ENCODE measurements at places on chromosomes 3 and 15.

- no peaks in the 10 kb centered on the region for H3K4me1 ChIP-seq
- no peaks in the 10 kb centered on the region for H3K27me3 ChIP-seq
- H3K36me3 ChIP-seq, result no peaks in the 10 kb centered on the region
- no peak overlapping the region for H3K27ac ChIP-seq
Observed at GRCh38 chr15:31197497-31198414, 96.2 kb upstream of the TRPM1 start.

- H3K27ac ChIP-seq, result peak overlapping the region; percentile 30
- no peak overlapping the region for H3K4me3 ChIP-seq
- H3K27me3 ChIP-seq, result no peaks in the 10 kb centered on the region
- peaks cover 92% of the 10 kb centered on the region for H3K4me1 ChIP-seq
- DNase-seq, result no peak
Observed at GRCh38 chr15:58742022-58742813, 7.3 kb downstream of the ADAM10 start.

DNA sequence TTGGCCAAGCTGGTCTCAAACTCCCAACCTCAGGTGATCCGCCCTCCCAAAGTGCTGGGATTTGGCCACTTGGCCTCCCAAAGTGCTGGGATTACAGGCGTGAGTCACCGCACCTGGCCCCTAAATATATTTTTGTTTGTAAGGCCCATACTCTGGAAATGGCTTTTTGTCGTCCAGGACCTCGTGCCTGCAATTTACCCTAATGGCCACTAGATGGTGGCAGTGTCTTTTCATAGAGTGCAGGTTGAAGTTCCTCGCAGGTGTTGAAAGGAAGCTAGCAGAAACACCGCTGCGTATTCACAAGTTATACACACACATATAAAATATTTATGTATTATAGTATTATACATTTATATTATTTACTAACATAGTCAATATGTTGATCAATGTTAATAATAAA is 97.2 kb downstream of the LRTM1 start:
- no peak for DNase-seq
- H3K36me3 ChIP-seq, result no peaks in the 10 kb centered on the region
- no peaks in the 10 kb centered on the region for H3K27me3 ChIP-seq
- H3K27ac ChIP-seq, result no peak overlapping the region

GRCh38 chr3:49879721-49880120 is 10.0 kb upstream of the CAMKV start:
- no peak overlapping the region for H3K4me3 ChIP-seq
- H3K27me3 ChIP-seq, result no peaks in the 10 kb centered on the region
- H3K27ac ChIP-seq, result no peak overlapping the region
- no peak for DNase-seq
- no peaks in the 10 kb centered on the region for H3K4me1 ChIP-seq

GRCh38 chr3:377158-377561 is 180.6 kb downstream of the CHL1 start:
- H3K36me3 ChIP-seq, result peaks cover 6% of the 10 kb centered on the region
- no peak for DNase-seq
- no peak overlapping the region for H3K4me3 ChIP-seq
- H3K27me3 ChIP-seq, result no peaks in the 10 kb centered on the region

DNA sequence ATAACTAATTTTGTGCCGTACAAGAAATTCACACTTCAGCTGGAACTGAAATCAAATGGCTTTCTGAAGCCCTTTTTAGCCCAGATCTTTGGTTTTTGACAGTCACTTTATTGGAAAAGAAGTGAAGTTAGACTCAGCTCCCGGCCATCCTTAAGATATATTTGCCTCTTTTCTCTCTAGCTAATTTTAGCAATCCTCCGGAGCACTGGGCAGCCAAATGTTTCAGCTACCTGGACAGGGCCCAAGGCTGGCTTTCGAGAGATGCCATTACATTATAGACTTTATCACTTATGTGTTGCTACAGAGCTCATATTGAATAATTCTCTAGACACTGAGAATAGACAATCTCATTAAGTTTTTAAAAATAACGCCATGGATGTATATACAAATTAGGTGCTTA is 28.5 kb upstream of the RPL39L start:
- H3K4me1 ChIP-seq, result no peaks in the 10 kb centered on the region
- DNase-seq, result no peak
- H3K27ac ChIP-seq, result no peak overlapping the region
- no peaks in the 10 kb centered on the region for H3K36me3 ChIP-seq

DNA sequence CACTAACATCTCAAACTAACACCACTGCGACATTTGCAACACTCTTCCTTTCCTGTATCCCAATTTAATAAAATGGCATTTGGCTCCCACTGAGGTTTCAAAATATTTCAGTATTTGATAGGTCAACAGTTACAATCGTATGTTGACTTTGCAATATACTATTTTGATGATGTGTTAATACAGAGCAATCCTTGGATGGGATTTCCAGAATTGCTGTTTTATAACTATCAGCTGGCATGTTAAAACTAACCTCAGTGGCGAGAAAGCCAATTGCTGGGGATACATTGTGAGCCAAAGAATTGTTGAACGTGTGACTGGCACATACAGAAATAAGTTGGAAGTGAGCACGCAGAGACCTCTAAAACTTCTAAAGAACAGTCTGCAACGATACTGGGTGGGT is 226.1 kb upstream of the LYSMD4 start:
- no peaks in the 10 kb centered on the region for H3K4me1 ChIP-seq
- no peaks in the 10 kb centered on the region for H3K36me3 ChIP-seq
- no peaks in the 10 kb centered on the region for H3K27me3 ChIP-seq
- H3K27ac ChIP-seq, result no peak overlapping the region

GRCh38 chr3:134274571-134274970 is 23.9 kb upstream of the RYK start:
- no peaks in the 10 kb centered on the region for H3K4me1 ChIP-seq
- no peak for DNase-seq

DNA sequence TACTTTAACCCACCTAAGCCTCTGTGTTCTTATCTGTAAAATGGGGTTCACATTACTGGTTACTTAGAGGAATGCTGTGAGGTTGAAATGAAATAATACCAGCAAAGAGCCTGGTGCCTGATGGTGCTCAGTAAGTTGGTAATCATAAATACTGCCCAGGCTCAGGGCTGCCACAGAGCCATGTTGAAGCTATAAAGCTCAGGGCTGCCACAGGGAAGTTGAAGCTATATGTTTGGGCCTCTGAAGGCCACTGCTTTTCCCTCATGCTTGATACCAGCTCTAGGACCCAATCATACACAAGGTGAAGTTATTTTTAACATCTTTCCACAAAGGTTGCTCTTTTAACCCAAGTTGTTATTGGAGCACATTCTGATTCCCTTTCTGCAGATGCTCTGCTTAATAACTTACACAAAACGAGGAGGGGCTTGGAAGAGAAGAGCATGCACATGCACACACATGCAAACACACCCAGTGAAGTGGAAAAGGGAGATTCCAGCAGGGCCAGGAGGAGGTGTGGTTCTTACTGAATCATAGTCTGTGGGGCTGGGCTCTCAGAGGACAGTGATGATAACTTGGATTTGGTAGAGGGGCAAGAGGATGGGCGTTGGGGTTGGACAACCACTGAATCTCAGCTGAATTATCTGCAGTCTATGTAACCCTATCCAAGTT is 17.4 kb downstream of the PARP14 start:
- H3K27me3 ChIP-seq, result no peaks in the 10 kb centered on the region
- DNase-seq, result no peak
- H3K27ac ChIP-seq, result no peak overlapping the region
- H3K36me3 ChIP-seq, result peaks cover 21% of the 10 kb centered on the region

GRCh38 chr3:8837162-8837561 is 67.7 kb upstream of the OXTR start:
- H3K4me3 ChIP-seq, result no peak overlapping the region
- no peak overlapping the region for H3K27ac ChIP-seq
- H3K36me3 ChIP-seq, result no peaks in the 10 kb centered on the region
- no peaks in the 10 kb centered on the region for H3K4me1 ChIP-seq

GRCh38 chr3:71309342-71309741 is 274.2 kb downstream of the FOXP1 start:
- H3K36me3 ChIP-seq, result no peaks in the 10 kb centered on the region
- H3K27ac ChIP-seq, result no peak overlapping the region
- DNase-seq, result no peak

- H3K27me3 ChIP-seq, result no peaks in the 10 kb centered on the region
- no peak overlapping the region for H3K27ac ChIP-seq
- H3K4me1 ChIP-seq, result no peaks in the 10 kb centered on the region
- DNase-seq, result no peak
- H3K4me3 ChIP-seq, result no peak overlapping the region
Observed at GRCh38 chr15:27250223-27250622, 279.2 kb downstream of the GABRG3 start.

- peak; percentile 69 for DNase-seq
- peaks cover 14% of the 10 kb centered on the region for H3K4me1 ChIP-seq
- H3K4me3 ChIP-seq, result no peak overlapping the region
Observed at GRCh38 chr3:17645074-17645698, 97.2 kb downstream of the TBC1D5 start.

- no peaks in the 10 kb centered on the region for H3K4me1 ChIP-seq
- no peak overlapping the region for H3K27ac ChIP-seq
- H3K36me3 ChIP-seq, result peaks cover 9% of the 10 kb centered on the region
- H3K4me3 ChIP-seq, result no peak overlapping the region
- no peak for DNase-seq
Observed at GRCh38 chr3:40185029-40185695, 124.3 kb upstream of the EIF1B start.

GRCh38 chr15:23397779-23398178 is 43.2 kb downstream of the GOLGA8S start:
- H3K4me1 ChIP-seq, result no peaks in the 10 kb centered on the region
- DNase-seq, result no peak
- H3K27me3 ChIP-seq, result no peaks in the 10 kb centered on the region
- no peak overlapping the region for H3K4me3 ChIP-seq
- no peaks in the 10 kb centered on the region for H3K36me3 ChIP-seq

DNA sequence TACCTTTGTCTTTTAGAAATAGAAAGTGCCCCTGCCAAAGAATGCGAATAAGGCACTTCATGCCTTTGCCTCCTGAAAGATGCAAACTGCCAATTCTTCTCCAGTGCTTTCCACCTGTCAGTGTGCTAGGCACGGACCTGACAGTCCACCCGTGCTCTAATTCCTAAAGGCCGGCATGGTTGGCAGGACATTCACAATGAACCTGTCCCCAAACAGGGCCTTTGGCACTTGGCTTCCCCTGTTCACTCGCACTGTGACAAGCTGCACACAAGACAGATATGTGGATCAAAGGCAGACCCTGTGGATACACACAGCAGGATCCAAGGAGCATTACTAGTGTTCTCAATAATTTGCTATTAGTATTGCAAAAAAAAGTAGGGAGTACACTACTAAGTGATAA is 505.7 kb upstream of the AGTR1 start:
- no peak overlapping the region for H3K4me3 ChIP-seq
- no peaks in the 10 kb centered on the region for H3K27me3 ChIP-seq
- DNase-seq, result no peak
- no peaks in the 10 kb centered on the region for H3K36me3 ChIP-seq
- H3K27ac ChIP-seq, result no peak overlapping the region

GRCh38 chr3:98826126-98826525 is 63.0 kb downstream of the ST3GAL6 start:
- H3K36me3 ChIP-seq, result peaks cover 9% of the 10 kb centered on the region
- H3K4me3 ChIP-seq, result no peak overlapping the region
- H3K27ac ChIP-seq, result no peak overlapping the region
- DNase-seq, result no peak
- H3K27me3 ChIP-seq, result no peaks in the 10 kb centered on the region

- H3K36me3 ChIP-seq, result no peaks in the 10 kb centered on the region
- H3K4me1 ChIP-seq, result no peaks in the 10 kb centered on the region
- no peak for DNase-seq
- H3K27ac ChIP-seq, result no peak overlapping the region
- H3K4me3 ChIP-seq, result no peak overlapping the region
Observed at GRCh38 chr3:170204023-170204472, 18.2 kb upstream of the PRKCI start.

DNA sequence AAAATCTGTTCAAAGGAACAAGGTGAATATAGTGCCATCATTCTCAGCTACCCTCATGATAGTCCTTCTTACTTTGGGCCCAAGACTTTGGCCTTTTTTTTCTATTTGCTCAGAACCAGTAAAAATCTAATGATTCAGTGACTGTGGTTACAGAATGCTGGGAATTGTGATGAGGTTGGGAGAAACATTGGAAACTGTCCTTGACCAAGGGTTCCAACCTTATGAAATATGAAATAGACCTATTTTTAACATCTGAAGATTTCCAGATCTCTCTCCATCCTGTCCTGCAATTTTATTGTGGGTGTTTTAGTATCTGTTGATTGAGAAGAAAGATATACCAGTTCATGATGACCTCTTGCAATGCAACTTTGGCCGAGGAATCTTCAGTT is 34.9 kb downstream of the TMEM45A start:
- H3K27me3 ChIP-seq, result no peaks in the 10 kb centered on the region
- no peak for DNase-seq
- H3K4me1 ChIP-seq, result no peaks in the 10 kb centered on the region
- no peak overlapping the region for H3K27ac ChIP-seq

GRCh38 chr15:70289191-70289955 is 191.7 kb upstream of the TLE3 start:
- DNase-seq, result no peak
- no peaks in the 10 kb centered on the region for H3K4me1 ChIP-seq
- H3K27ac ChIP-seq, result no peak overlapping the region
- H3K27me3 ChIP-seq, result no peaks in the 10 kb centered on the region
- H3K4me3 ChIP-seq, result no peak overlapping the region
- no peaks in the 10 kb centered on the region for H3K36me3 ChIP-seq

DNA sequence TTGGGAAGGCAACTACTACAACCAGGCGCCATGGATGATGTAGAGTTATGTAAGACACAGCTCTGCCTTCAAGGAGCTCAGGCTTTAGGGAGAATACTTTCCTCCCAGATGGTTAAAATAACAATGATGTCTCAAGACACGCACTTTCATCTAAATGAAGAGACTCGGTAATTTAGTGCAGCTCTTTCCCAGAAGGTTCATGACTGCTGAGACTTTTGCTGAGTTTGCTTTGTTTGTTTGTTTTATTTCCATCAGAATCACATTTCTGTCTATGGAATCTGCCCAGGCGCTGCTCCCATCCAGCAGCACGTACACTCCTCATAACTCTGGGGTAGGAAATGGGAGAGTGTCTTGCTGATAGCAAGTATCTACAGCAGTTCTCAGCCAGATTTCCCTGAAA is 33.9 kb upstream of the MEX3B start:
- no peaks in the 10 kb centered on the region for H3K4me1 ChIP-seq
- no peak overlapping the region for H3K4me3 ChIP-seq
- no peaks in the 10 kb centered on the region for H3K36me3 ChIP-seq
- H3K27me3 ChIP-seq, result no peaks in the 10 kb centered on the region
- no peak overlapping the region for H3K27ac ChIP-seq
- DNase-seq, result no peak

Data from tibial nerve (tissue), 4 donors.